Right lobe of liver (tissue), 6 donors: ENCODE measurements at places on chromosomes 3 and 15.

DNA sequence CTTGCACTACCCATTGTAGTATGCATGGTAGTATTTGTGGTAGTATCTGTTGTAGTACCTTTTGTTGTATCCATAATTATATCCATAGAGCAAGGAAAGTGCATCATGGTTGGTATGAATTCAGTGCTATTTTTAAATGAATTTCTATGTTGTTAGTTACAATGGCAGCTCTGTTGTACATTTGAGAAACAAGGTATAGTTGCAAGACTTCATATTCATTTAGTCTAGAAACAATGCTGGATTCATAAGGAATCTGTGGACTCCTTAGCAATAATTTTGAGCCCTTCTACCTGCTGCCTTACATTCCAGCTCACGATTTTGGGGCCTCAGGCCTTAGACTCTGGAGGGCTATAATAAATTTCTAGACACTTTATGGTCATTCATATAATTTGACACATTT lies 141.8 kb downstream of the FAM43A start:
- no peak for DNase-seq

DNA sequence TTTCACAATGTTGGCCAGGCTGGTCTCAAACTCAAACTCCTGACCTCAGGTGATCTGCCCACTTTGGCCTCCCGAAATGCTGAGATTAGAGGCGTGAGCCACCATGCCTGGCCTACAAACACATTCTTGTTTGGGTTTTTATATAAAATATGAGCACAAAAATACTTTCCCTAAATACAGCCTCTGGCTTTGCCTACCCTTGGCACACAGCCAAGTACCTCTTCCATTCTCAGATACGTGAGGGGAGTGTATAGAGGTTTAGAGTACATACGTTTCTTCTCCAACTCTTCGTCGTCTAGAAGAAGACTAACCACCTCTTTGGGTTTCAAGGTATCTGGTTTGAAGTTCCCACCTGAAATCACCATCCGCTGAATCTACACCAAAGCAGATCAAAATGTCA lies 33.5 kb downstream of the CHAC1 start:
- DNase-seq, result no peak

DNA sequence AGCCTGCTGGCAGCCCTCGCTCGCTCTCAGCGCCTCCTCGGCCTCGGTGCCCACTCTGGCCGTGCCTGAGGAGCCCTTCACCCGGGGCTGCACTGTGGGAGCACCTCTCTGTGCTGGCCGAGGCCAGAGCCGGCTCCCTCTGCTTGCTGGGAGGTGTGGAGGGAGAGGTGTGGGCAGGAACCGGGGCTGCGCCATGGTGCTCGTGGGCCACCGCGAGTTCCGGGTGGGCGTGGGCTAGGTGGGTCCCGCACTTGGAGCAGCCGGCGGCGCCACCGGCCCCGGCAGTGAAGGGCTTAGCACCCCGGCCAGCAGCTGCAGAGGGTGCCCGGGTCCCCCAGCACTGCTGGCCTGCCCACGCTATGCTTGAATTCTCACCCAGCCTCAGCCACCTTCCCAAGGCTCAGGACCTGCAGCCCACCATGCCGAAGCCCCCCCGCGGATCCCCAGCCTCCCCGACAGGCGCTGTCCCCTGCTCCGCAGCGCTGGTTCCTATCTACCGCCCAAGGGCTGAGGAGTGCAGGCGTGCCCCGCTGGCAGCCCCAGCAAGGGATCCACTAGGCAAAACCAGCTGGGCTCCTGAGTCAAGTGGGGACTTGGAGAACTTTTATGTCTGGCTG lies 863.3 kb downstream of the IGSF11 start:
- DNase-seq, result no peak

DNA sequence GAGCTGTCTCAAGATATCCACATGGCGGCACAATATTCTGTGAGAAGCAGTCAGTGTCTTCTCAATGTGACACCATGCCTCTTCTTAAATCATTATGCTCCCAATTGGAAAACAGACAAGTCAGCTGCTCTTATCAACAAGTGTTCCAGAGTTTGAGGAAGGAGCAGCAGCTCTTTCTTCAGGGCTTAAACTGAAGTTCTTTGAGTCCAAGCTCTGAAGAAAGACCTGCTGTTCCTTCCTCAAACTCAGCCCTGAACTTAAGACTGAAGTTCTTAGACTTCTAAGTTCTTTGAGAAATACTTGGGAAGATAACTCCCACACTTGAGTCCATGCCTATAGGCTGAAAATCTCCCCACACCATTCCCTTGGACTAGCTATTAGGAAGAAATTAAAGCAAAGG lies 43.4 kb downstream of the NPTN start:
- no peak for DNase-seq

- no peak for DNase-seq
These were observed 164.4 kb upstream of the SGO1 start for GRCh38 chr3:20350449-20350848.

- DNase-seq, result no peak
These were observed 194.3 kb upstream of the SGO1 start for GRCh38 chr3:20380295-20380694.
